Daoy (cell line): ENCODE measurements at places on chromosomes 1 and 21.

- no peak for DNase-seq
Observed at GRCh38 chr1:232561381-232561780, 68.6 kb downstream of the SIPA1L2 start.

- no peak for DNase-seq
Observed at GRCh38 chr1:188826800-188827199, 1650.9 kb downstream of the BRINP3 start.

- DNase-seq = no peak
Observed at GRCh38 chr1:15866721-15867201, 19.3 kb downstream of the SPEN start.

DNA sequence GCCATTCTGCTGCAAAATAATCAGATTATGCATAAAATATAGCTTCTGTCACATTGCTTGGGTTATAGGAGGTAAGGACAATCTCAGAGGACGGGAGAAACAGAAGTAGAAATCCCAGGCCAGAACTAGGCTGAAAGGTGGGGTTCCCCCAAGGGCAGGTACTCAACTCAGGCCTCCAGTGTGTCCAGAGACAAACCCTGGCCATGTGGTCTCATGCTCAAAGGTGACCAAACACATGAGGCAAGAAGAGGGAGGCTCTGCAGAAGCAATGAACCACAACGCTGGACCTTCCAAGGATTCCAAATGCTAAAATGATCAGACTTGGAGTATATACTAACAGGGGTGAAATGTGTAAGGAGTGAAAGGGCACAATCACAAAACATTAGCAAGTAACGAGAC lies 103.8 kb downstream of the DMRTB1 start:
- DNase-seq = no peak

DNA sequence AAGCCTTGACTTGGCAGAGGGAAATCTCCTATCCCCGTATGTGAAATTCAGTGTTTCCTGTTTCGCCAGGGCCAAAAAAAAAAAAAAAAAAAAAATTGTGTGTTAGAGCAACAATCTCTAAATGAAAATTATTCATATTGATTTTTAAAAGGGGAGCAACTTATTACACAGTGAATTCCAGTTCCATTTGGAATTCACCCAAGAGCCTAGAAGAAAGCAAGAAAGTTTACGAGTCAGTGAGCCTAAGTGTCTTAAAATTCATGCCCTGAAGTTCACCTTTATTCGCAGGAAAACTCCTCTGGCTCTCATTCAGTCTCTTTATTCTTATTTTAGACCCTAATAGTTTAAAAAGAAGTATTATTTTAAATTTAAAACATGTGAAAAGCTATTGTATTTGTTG lies 42.1 kb upstream of the HUNK start:
- DNase-seq = no peak

- DNase-seq = no peak
Observed at GRCh38 chr1:198520524-198521254, 19.8 kb downstream of the ATP6V1G3 start.
